ENCODE measurements at places on chromosomes 7 and 10.

DNA sequence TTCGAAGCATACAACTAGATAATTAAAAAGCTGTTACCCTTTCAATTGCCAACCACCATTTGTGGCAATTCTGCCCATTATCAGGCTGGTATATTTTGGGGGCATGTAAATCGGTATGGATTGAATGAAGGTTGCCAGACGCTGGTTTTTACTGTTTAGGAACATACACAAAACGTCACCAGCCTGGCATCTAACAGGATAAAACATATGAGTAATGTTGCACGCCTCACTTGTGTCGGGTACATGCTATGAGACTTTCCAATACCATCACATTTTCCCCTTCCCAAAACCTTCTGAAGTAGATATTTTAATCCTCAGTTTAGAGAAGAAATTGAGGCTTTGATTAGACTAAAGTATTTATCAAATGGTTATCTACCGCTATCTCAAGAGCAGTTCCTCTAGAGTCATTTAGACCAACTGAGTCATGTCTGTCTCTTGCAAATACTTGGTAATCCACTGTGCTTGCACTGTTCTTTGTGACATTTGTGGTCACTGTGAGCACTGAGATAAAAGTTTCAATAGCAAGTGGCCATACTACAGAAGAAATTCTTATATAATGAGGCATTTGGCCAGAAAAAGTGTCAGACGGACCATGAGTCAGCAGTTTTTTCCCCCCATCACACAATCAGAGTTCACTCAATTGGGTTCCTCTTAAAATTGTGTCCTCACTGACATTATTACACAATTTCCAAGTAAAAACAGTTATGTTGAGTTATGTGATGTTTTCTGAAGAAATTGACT is 498.7 kb downstream of the NXPH1 start:
- no peaks in the 10 kb centered on the region for H3K27me3 ChIP-seq
- H3K36me3 ChIP-seq, result no peaks in the 10 kb centered on the region
- H3K27ac ChIP-seq, result no peak overlapping the region
- peaks cover 14% of the 10 kb centered on the region for H3K4me1 ChIP-seq

DNA sequence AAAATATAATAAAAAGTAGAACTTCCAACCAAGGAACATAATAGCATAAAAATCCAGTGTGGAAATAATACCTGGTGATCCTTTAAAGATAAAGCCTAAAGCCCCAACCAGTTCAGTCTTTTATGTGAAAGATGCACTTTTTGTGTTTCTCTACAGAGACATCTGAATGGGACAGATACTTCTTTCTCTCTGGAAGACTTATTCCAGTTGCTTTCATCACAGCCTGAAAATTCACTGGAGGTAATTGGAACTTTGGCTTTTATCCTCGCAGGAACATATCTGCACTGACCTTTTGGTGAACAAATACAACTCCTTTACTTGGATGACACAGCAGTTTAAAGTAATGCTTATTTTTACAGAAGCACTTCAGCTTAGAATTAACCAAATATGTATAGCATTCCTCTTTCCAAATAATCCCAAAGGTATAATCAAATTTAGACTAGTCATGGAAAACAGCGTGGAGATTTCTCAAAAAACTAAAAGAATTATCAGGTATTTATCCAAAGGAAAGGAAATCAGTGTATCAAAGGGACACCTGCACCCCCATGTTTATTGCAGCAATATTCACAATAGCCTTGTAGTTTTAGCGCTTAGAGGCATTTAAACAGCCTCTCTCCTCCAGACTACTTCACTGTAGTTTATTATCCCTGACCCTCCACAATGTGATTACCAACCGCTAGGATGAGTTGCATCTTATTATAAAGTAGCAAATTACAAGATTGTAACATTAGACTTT is 16.8 kb downstream of the HNRNPA2B1 start:
- H3K27ac ChIP-seq, result peak overlapping the region; percentile 92
- peaks cover 42% of the 10 kb centered on the region for H3K4me1 ChIP-seq
- DNase-seq, result no peak
- H3K4me3 ChIP-seq, result no peak overlapping the region

DNA sequence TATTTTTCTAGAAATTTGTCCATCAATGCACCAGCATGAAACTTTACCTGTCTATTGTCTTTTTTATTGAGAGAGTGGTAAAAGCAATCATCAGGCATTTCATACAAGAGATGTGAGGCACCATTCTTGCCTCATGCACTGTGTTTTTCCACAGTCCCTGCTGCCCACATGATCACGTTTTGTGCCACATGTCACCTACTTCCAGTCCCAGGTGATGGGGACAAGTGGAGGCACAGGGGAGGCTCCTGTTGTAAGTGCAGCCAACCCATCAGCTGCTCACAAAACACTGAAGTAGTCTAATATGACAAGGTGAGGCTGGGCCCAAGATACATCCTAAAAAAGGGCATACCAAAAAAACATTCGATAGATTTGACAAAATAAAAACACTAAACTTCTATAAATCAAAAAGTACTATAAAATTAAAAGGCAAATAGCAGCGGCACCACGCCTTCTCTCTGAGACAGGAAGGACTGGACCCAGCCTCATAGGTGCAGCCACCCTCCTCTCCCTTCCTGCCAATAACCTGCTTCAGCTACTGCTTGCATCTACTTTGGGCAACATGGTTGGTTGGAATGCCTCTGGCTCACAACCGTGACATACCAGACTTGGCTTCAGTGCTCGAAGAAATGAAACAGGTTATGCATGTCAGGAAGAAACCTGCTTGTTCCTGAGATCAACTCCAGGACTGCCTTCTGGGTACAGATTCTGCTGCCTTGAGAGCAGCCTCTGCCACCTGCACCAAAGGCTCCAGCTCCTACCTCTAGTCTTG is 2.3 kb downstream of the ZC3HAV1L start:
- H3K36me3 ChIP-seq, result peaks cover 38% of the 10 kb centered on the region
- H3K27ac ChIP-seq, result no peak overlapping the region
- peaks cover 15% of the 10 kb centered on the region for H3K27me3 ChIP-seq
- H3K4me3 ChIP-seq, result no peak overlapping the region
- DNase-seq, result no peak

DNA sequence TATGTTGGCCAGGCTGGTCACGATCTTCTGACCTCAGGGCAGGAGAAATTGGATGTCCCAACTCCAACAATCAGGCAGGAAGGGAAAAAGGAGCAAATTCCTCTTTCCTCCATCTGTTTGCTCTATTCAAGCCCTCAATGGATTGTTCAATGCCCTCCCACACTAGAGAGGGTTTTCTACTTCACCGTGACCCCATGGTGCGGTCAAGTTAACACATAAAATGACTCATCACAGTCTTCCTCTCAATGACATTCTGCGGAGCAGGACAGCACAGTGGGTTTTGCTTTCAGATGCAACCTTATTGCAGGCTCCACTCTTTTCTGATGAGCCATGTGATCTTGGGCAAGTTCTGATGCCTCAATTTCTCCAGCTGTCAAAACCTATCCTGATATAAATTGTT is 364.9 kb downstream of the ANKRD30A start:
- no peak for DNase-seq
- no peaks in the 10 kb centered on the region for H3K4me1 ChIP-seq
- peaks cover 40% of the 10 kb centered on the region for H3K36me3 ChIP-seq
- no peak overlapping the region for H3K4me3 ChIP-seq
- no peaks in the 10 kb centered on the region for H3K27me3 ChIP-seq
- H3K27ac ChIP-seq, result no peak overlapping the region

DNA sequence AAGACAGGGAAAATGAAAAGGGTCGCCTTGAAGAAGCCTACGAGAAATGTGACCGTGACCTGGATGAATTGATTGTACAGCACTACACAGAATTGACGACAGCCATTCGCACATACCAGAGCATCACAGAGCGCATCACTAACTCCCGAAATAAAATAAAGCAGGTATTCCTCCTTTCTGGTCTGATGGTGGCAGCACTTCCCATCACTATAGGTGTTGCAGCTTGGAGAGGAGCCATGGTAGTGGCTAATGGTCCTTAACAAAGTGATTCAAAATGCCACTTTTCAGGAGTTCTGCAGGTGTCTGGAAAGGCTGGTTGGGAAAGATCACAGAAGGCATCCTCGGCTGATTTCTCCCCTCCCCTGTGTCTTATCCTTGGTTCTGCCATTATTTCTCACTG is 22.1 kb downstream of the EXOC4 start:
- no peak overlapping the region for H3K27ac ChIP-seq
- H3K36me3 ChIP-seq, result peaks cover 31% of the 10 kb centered on the region
- H3K27me3 ChIP-seq, result no peaks in the 10 kb centered on the region

DNA sequence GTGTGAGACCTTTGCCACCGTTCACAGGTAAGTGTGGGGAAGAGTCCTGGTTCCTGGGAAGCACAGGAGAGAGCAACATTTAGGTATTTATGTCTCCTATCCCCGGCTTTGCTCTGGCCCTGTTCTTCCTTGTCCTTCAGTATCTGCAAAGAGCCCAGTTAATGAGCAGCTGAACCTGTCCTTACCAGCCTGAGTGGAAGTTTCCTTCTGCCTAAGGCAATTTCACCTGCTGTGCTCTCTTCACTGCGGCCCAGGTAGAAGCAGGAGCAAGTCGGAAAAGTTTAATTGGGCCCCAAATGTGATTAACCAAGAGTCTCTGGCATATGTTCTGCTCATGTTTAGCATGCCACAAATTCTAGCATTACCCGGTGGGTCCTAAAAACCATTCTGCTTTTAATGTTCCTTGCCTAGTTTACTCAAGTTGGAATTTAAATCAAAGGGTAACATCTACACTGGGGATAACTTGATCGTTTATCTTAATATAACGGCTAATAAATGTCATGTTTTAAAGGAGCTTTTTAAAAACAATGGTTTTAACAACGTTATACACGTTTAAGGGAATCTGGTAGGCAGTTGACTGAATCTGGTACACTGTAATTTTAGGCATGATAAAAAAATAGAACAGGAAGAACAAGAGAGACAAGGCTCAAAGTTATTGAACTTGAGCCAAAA is 817.1 kb downstream of the TYW1 start:
- H3K27ac ChIP-seq, result peak overlapping the region; percentile 50
- DNase-seq, result peak; percentile 11
- H3K4me3 ChIP-seq, result no peak overlapping the region

Measured in WTC11 (cell line).